ENCODE measurements at places on chromosomes 2 and 18.

DNA sequence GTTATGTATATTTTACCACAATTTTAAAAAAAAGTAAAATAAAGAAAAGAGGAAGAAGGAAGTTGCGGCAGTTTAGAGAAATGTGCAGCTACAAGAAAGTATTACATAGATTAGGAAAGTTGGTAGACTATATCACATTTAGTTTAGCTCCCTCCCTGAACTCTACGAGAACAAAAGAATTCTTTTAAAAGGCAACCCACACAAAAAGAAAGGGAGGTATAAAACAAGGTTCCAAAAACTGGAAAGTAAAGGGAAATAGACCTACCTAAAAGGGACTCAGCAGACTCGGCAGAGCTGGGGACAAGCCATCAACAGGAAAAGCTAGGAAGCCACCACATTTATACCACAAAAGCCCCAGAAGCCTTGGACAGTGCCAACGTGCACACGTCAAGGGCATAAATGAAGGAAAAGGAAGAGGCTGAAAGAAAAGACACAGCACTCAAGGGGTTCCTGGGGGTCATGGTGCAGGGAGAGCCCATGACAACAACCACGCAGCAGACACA, 9.1 kb downstream of the TMEM127 start:
- DNase-seq = peak; percentile 74

- peak; percentile 29 for DNase-seq
These were observed 579 bp downstream of the STAT4 start for GRCh38 chr2:191150230-191150599.

- no peak for DNase-seq
These were observed 3.5 kb upstream of the CDC42EP3 start for GRCh38 chr2:37674946-37675345.

GRCh38 chr2:19764998-19765397, 136.8 kb downstream of the TTC32 start:
- no peak for DNase-seq

- DNase-seq = no peak
These were observed 507.6 kb upstream of the TNP1 start for GRCh38 chr2:217367464-217367863.

DNA sequence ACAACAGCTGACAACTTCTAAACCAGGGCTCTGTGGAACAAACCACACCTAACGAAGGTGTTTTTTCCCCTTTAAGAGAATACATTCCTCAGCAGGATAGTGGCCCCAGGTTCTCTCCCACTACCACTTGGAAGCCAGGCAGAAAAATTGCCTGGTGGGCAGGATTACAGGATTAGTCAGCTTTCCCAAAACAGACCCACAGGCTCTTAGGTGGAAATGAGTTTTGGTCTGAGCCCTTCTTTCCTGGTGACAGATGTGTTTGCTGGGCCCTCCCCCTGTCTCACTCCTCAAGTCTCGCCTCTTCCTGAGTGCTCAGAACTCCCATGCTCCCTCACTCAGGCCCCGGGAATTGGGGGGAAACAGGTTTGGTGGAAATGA, 139.4 kb upstream of the HAAO start:
- no peak for DNase-seq

GRCh38 chr2:206627632-206628031, 14.7 kb upstream of the FAM237A start:
- DNase-seq = no peak

GRCh38 chr2:232908695-232909094, 38.6 kb downstream of the SNORC start:
- DNase-seq = no peak

DNA sequence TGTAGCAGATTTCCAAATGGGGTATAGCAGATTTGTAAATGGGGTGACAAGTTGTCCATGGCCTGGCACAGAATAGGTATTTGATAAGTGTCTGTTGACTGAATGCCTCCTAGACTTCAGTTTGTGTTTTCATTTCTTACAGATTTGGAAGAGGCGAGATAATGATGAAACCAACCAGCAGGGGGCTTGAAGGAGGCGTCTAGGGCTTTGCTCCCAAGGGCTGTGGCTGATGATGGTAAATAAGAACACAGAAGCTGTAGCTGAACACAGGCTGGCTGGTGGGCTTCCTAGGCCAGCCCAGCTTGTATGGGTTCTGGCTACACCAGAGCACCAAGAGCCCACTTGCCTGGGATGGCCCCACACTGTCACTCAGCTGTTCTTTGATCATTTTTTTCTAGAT, 19.4 kb downstream of the SFTPB start:
- DNase-seq = peak; percentile 79

GRCh38 chr2:108975613-108976435, 13.2 kb downstream of the EDAR start:
- DNase-seq = no peak

DNA sequence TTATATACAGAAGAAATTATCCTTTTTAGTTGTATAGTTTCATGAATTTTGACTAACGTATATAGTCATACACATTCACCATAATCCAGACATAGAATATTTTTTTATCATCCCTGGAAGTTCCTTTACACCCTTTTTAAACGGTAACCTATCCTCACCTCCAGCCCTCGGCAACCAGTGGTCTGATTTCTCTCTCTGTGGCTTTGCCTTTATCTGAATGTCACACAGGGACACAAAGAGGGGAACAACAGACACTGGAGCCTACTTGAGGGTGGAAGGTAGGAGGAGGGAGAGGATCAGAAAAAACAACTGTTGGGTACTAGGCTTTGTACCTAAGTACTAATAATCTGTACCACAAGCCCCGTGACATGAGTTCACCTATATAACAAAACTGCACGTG, 191.9 kb downstream of the MC4R start:
- DNase-seq = peak; percentile 63

- no peak for DNase-seq
These were observed 2.6 kb downstream of the BZW1 start for GRCh38 chr2:200814276-200814815.

GRCh38 chr2:108220942-108221541, 18.7 kb upstream of the SULT1C3 start:
- no peak for DNase-seq

GRCh38 chr2:198717451-198717850, 740.3 kb downstream of the SATB2 start:
- DNase-seq = no peak

GRCh38 chr2:3301001-3301400, 76.6 kb downstream of the EIPR1 start:
- DNase-seq = no peak

DNA sequence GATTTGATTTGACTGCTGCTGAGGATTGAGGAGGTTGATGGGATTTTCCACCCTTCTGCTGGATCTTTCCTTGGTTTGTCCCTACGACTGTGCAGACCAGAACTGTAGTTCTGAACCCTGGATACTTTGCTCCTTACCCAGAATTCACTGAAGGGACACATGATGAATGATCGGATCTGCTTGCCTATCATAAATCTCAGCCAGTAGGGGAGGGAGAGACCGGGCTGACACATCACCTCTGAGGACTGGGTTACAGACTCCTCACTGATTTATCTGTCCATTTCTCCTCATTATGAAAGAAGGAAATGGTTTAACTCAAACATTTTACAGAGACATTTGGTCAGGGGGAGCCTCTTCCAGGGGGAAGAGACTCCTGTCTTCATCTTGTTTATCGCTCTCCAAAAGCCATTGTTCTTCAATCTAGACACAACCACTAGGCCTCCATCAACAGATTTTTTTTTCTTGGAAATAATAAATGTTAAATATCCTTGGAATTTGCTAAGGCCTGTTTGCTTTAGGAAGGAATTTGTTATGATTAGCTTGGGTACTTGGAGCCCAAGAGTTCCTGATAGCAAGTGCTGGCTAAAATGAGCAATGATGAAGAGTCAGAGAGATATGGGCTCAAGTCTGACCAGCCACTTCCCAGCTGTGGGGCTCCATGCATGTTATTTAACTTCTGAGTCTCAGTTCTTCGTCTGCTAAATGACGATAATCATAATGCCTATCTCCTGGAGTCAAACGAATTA, 925.5 kb downstream of the SLC4A3 start:
- DNase-seq = no peak

GRCh38 chr2:161020437-161020836, 139.8 kb upstream of the TANK start:
- DNase-seq = no peak

GRCh38 chr2:10987861-10988260, 76.1 kb downstream of the KCNF1 start:
- DNase-seq = no peak

DNA sequence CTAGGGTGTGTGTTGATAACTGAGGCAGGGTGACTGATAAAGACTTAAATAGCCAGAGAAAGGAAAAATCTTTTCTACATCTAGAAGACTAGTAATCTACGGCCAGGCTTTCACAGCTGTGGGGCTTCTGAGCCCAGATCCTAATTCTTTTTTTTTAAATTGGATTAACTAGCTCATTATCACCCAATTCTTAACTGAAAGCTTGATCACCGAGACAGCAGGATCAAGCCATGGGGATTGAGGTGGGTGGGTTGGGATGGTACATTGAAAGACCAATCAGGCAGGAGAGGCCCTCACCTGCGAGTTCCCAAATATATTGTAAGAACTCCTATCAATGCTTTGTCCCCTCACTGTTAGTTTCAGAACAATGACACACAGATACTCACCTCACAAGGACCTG, 20.0 kb upstream of the NFE2L2 start:
- no peak for DNase-seq

DNA sequence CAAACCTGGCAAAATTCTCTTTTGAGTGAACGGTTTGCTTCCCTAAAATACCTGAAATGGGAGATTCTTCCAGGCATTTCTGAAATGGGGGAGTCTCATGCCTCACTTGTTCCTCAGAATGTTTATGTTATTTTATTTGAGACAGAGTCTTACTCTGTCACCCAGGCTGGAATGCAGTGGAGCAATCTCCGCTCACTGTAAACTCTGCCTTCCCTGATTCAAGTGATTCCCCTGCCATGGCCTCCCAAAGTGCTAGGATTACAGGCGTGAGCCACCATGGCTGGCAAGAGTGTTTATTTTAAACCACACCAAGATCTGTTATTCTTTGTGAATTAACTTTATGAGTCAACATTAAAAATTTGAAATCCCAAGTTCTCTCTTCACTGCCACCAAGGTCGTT, 6.4 kb upstream of the FHL2 start:
- no peak for DNase-seq

DNA sequence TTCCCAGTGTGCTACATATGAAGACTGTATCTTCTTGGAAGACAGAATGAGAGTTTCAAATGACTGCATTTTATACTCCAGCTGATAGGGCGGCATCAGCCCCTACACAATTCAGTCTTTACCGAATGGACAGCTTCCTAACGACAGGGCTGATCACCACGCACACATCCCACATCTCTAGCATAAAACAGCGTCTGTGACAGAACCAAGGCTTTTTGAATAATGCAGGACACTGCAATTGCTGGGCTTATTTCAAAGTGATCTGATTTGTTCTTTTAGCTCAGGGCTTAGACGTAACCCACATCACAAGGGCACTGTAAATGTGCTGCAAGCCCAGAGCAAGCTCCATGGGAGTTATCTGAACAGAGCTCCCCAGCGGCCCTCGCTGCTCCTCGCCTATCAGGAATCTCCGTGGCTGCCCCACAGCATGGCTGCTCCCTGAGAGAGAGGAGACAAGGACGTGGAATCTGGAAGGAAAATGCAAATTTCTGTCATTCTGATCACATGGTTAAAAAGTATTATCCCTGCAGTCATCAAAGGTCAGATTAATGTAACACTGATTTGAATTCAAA, 158.5 kb upstream of the ALKAL2 start:
- no peak for DNase-seq

GRCh38 chr18:13642440-13642827, 83.9 kb downstream of the FAM210A start:
- no peak for DNase-seq

GRCh38 chr2:23127465-23127864, 257.5 kb upstream of the KLHL29 start:
- no peak for DNase-seq

GRCh38 chr2:207478572-207478971, 51.2 kb upstream of the CREB1 start:
- no peak for DNase-seq

GRCh38 chr2:187541086-187542085, 12.8 kb downstream of the TFPI start:
- DNase-seq = no peak

DNA sequence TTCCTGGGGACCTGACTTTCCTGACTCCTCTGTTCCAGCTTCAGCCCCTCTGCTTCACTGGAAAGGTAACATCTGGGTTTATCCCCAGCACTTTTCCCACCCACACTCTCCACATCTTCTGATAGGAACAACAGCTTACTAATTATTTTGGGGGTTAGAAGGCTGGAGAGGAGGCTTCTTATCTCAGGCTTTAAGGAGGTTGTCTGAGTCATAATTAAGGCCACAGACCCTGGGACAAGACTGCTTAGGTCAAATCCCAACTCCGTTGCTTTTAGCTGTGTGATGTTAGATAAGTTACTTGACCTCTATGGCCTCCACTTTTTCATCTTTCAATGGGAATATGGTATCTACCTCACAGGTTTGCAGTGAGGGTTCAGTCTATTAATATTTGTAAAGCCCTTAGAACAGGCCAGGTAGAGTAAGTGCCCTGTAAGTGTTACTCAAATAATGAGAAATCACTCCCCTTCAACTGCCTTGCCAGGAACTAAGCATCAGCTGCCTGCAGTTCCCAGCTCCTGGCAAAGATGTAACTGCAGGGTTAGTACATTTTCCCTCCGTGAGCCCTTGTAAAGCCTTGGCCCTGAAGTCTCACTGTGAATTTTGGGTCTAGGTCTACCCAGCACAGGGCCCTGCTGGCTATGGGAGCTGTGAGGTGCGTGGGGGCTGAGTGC, 123.6 kb downstream of the MTX2 start:
- no peak for DNase-seq

DNA sequence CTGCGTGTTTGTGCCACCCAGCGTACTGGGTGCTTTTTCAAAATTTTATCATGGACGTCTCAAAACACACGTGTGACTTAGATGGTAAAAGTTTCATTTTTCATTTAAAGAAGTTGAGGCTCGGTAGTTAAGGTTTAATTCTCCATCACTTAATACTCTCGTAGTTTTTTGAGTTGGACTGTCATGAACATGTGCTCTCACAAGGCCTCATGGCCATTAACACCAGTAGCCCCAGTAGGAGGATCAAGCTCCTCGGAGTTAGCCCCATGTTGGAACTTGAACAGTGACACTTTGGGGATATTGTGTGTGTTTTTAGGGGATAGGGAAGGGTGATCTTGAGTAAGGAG, 15.3 kb downstream of the NMUR1 start:
- DNase-seq = peak; percentile 28

DNA sequence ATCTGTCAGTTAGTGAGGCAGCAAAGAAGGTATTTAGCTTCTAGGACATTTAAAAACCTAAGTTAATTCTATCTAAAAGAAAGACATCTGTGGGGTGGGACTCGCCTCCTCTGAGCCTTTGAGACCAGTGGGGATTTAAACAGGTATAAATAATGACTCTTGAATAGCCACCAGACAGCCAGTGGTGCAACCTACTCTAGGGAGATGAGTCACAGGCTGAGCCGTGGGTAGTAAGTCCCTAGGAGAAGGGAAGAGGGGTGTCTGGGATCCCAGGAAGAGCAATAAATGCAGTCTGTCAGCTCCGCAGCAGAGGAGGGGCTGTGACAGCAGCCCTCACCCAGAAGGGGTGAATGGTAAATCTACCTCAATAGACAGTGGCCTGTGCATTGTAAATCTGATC, 43.1 kb upstream of the GALNT3 start:
- no peak for DNase-seq

- DNase-seq = no peak
These were observed 1784.4 kb downstream of the SUCLG1 start for GRCh38 chr2:82674652-82675051.

- DNase-seq = peak; percentile 86
These were observed 3.5 kb downstream of the CNDP2 start for GRCh38 chr18:74499633-74500032.
